Transverse colon (tissue), 4 donors: ENCODE measurements at places on chromosomes 6 and 20.

- no peak for DNase-seq
Observed at GRCh38 chr6:3165631-3166534, 8.5 kb upstream of the TUBB2A start.

GRCh38 chr20:52922436-52922835 is 49.7 kb upstream of the TSHZ2 start:
- DNase-seq, result no peak

- DNase-seq, result no peak
Observed at GRCh38 chr20:25290646-25291431, 43.0 kb downstream of the PYGB start.

GRCh38 chr20:32031007-32031958 is 20.8 kb upstream of the HCK start:
- peak; percentile 75 for DNase-seq

- DNase-seq, result peak; percentile 87
Observed at GRCh38 chr6:7050872-7051779, 56.6 kb upstream of the RREB1 start.

DNA sequence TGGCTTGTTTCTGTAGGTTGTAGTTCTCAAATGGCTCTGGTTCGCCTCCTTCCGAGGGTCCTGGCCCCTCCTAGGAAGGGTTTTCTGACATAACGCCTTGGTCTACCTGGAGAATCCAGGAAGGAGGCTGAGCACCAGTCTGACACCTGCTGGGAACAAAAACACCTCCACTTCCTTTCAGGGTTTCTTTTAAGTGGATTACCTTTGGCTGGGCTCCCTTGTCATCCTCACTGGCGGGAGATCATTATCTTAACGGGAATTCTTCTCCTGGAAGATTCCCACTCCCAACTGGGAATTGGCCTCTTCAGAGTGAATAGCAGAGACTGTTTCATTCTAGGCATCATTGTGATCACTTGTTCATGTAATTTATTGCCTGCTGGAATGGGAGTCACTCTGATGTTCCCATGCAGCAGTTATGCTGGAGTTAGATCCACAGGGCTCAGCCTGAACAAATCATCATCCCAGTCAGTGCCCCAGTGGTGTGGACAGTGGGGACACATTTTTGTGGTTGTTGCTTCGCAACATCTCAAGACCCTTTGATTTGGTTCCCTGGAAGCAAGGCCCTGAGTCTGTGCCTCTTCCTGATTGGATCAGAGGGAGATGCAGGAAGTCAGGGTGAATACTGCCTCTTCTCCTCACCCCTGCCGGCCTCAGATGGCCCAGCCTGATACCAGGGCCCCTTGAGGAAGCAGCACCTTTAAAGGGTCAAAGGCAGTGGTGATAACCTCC is 49.1 kb downstream of the LYRM2 start:
- no peak for DNase-seq

GRCh38 chr20:507006-507758 is 36.4 kb downstream of the CSNK2A1 start:
- no peak for DNase-seq

DNA sequence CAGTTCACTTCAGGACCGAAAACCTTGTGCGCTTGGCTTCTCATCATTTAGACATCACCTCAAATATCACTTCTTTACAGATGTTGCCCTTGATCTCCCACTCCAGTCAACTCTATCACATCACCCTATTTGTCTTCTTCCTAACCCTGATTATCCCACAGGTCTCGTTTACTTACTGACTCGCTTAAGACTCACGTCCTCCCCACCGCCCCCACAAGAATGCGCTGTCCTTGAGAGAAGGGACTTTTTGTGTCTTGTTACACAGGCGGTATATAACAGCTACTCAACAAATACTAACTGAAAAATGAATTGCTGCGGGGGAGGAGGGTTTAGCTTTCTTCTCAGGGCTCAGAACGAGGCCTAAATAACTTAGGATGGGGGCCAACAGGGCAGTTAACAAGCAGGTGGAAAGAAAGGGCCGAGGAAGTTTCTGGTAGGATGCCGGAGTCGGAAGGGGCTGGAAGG is 527 bp downstream of the TOMM34 start:
- peak; percentile 23 for DNase-seq

DNA sequence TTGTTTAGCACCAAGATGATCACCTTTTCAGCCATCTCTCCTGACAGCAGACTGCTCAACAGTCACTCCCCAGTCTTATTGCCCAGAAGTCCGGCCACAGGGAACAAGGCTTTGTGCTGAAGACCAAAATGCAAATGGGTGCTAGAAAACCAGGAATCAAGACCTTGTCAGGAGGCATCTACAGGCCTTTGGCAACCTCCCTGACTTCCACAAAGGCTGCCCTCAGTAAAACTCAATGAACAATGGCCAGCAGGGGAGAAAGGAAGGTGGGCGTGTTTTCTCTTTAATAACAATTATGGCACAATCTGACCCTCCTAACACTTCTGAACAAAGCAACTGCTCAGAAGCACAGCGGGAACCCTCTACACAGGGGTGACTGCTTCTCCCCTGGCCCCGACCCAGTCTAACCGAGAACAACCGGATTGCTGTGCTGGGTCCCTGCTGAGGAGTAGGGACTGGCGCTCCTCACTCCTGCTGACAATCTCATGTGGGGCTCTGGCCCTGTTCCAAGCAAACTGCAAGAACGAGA is 41.6 kb downstream of the PLCG1 start:
- DNase-seq, result peak; percentile 8

DNA sequence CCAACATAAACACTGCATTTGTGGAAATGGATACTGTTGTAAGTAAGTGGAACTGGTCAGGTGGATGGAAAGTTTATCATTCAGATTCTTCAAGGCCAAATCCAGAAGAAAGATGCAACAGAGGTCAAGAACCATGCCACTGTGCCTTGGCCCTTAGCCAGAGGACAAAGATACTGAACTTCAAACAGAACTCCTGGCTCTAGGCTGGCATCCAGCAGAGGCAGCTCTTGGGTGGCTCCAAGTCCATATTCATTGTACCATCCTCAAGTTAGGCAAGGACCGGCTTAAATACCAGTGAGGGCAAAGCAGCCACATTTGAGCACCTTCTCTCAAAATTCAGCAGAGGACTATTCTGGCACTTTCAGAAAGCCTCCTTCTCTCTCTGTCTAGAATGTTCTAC is 53.2 kb downstream of the DNAAF9 start:
- DNase-seq, result no peak

- DNase-seq, result no peak
Observed at GRCh38 chr6:132693478-132693877, 20.4 kb downstream of the VNN1 start.

DNA sequence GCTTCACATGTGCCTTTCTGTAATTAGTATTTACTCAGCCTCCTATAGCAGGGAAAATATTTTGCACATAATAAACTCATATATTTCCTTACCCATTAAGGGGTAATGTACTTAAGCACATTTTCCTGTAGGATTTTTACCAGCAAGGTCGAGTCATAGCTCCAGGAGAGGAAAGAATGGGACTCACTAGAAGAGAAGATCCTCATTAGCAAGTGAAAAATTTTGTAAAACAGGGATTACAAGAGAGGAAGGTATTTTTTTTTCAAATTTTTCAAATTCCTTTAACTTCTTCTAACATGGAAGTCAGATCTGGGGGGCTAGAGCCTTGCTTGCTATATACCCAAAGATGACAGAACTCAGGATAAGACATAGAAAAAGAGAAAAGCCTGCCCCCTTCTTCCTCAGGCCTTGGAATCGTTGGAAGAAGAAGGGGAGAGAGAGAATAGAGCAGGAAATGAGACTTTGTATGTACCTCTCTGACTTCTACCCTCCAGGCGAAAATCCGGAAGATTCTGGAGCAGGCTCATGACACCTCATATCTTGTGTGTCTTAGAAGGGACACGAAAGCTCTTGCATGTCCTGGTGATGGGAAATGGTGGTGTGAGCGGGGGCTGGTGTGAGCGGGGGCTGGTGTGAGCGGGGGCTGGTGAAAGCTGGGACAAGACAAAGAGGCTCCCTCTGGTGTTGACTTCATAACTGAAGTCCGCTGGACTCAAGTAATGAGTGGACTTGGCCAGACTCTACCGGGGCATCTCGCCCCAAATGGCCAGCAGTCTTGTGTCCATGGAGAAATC is 256.9 kb upstream of the PLCB4 start:
- DNase-seq, result no peak
